ENCODE measurements at places on chromosomes 11 and 22.

DNA sequence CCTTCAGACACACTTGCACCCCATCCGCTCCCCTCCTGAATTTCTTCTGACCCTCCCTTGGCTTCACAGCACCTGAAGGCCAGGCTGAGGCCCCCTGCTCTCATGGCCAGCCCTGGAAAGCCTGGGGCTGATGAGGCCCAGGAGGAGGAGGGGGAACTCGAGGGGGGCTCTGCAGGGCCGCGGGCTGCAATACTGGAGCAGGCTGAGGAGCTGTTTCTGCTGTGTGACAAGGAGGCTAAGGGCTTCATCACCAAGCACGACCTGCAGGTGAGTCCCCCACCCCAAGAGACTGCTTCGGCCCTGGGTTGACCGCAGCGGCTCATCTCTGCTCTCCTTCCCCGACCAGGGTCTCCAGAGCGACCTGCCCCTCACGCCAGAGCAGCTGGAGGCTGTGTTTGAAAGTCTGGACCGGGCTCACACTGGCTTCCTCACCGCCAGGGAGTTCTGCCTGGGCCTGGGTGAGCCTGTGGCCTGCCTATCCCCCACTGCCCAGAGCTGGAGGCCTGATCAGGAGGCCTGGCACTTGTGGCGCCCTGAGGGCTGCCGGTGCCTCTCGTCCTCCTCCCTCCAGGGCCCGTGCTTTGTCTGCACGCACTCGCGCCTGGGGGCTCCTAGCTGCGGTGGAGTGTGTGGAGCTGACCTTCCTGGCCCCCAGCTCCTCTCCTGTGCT, 922 bp downstream of the CRACR2B start:
- DNase-seq: no peak

GRCh38 chr11:62921573-62922188, 518 bp upstream of the CHRM1 start:
- DNase-seq: no peak

- DNase-seq: no peak
Measured at GRCh38 chr22:36541831-36542411, 13.0 kb upstream of the EIF3D start.

DNA sequence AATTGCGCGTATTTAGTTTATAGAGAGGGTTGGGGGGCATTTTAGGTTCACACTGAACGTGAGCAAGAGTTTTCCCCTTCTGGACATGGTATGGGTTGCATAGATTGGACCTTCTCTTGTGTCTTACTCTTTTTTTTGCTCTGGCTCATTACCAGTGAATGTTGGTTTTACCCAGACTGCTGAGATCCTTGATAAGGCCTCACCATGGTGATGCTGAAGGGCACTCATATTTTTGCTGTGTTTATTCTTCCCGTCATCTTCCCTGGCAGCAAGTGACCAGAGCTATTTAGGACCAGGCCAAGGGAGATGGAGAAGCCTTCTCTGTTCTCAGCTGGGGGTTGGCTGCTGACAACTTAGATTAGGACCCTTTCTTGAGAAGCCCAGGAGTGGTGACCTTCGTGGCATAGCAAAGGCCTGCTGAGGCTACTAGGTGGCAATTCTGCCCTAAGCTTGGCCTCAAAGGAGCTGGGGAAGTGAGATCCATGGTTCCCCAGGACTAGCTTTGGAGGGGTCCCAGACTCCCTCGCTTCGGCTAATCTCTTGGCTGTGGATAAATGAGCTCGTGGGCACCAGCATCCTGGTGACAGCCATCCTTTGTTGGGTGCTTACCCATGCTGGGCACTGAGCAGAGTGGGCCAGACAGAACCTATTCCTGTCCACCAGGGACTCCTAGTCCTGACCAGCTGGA, 47.3 kb downstream of the GRIK4 start:
- DNase-seq: no peak

- DNase-seq: no peak
Measured at GRCh38 chr11:134438542-134439537, 26.8 kb upstream of the B3GAT1 start.

- DNase-seq: no peak
Measured at GRCh38 chr22:43867839-43868635, 5.7 kb upstream of the SULT4A1 start.

- no peak for DNase-seq
Measured at GRCh38 chr11:7977232-7977917, 9.8 kb upstream of the EIF3F start.

DNA sequence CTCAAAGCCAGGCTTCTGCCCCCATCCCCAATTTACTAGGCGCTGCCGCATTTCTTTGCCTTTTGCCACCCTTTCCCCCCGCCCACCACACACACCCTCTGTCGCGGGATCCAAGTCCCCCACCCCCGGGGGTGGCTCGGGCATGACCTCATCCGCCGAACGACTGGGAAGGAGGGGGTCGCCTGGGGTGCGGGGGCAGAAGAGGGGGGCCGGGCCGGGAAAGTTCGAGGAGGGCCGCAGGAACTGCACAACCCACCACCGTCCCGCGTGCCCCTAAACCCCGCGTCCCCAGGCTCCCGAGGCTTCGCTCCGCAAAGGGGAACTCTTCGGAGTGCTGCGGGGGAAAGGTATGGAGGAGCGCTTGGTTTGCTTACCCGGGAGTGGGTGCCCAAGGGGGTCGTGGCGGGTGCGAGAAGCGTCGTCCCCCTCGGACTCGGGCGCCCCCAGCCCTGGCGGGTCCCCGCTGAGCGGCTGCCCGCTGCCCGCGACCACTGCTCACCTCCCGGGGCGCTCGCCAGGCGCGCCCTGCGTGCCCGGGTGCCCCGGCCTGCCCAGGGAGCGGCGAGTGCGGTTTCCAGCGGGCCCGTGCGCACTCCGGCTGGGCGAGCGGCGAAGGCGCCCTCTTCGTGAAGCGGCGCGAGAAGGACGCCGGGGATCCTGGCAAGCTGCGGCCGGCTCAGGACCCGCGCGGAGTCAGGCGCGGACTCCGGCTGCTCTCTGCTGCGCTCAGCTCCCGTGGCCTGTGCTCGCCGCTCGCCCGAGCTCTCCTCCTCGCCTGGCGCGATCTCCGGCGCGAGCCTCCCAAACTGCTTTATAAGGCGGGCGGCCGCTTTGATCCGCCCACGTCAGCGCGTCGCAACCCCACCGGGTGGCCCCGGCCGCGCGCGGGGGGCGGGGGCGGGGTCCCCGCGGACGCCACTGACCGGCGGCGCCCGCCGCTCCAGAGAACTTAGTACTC, 4.0 kb upstream of the WNT11 start:
- DNase-seq: no peak

DNA sequence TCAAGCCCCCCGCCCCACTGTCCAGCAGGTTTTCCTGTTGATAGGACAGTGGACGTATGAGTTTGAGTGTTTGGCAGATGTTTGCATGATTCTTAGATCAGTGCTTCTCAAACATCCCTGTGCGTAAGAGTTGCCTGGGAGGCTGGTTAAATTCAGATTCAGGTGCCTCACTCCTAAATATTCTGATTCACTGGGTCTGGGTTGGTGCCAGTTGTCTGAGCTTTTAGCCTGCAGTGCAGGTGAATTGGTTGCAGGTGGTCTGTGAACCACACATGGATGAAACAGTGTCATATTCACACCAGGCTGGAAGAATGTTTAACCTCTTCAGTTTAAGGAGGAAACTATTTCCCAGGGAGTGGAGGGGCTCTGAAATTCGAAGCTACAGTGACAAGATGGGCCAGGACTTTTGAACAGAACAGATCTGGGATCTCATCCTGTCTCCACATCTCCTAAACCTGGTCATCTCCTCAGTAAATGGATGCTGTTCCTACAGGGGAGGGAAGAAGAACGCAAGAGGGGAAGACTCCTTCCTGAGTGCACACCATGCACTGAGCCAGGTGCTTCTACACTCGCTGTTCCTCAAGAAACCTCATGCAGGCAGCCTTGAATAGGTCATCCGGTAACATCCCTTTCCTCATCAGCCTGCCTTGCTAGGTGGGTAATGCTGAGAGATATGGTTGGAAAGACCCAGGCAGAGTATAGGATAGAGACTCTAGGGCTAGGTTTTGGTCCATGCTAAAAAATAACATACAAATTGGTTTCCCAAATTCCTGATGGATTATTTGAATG, 47.8 kb downstream of the TEAD1 start:
- DNase-seq: no peak

GRCh38 chr11:106690923-106691322, 327.4 kb downstream of the GUCY1A2 start:
- no peak for DNase-seq

DNA sequence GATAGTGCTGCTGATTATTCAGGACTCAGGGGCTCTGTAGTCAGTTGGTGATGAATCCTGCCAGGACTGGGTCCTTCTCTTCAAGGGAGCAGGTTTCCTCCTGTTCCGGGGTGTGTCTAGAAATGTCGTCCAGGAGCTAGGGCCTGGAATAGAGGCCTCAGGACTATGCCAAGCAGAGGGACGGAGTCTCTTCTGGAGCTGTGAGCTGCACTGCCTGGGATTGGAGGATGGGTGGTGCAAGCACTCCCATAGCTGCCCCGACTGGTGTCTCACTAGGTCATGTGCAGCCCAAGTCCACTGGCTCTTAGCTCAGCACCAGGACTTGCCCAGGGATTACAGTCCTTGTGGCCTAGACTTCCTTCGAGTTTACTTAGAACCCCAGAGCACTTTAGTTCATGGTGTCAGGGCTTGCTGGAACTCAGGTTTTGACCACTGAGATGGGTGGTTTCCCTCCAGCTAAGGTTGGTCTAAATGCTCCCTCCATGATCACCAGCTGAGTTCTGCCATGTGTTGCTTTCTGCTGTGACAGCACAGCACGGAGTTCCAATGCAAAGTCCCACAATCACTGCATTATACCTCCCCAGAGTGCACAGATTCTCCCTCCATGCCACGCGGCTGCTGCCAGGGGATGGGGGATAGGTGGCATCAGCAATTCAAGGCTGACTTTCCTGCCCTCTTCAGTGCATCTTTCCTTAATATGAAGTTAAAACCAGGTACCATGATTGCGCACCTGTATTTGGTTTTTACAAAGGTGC, 42.6 kb upstream of the SHANK2 start:
- DNase-seq: no peak

DNA sequence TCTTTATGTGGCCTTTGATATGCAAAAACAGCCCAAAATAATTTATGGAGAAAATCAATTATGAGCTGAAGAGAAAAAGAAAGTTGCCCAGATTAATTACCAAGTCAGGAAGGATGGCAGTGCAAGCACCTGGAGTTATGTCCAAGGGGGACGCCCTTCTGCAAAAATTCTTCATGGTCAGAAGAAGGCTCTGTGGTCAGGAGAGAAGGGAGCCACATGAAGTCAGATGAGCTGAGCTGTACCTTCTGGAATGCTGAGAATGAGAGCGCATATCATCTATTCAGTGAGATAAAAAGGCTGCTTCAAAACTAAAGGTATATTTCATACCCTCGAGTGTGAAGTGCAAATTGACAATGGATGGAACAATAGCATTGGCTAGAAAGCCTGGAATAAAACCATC, 607.4 kb downstream of the NTM start:
- DNase-seq: no peak

DNA sequence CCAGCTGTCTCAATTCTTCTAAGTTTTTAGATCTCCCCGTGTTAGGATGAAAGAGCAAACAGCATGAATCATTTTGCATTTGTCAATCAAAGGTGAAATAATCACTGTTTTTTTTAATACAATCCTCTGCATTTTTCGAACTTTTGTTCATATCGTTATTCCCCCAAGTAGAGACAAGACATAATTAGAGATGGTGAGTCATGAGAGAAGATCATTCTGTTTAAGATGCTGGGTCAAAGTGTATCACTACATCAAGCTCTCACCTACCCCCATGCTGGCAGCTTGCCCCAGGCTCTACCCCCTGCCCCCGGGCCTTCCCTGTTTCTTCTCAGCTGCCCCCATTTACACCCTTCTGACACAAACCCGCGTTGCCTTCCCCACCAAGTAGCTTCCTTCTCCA, 30.5 kb upstream of the MYO18B start:
- DNase-seq: no peak

DNA sequence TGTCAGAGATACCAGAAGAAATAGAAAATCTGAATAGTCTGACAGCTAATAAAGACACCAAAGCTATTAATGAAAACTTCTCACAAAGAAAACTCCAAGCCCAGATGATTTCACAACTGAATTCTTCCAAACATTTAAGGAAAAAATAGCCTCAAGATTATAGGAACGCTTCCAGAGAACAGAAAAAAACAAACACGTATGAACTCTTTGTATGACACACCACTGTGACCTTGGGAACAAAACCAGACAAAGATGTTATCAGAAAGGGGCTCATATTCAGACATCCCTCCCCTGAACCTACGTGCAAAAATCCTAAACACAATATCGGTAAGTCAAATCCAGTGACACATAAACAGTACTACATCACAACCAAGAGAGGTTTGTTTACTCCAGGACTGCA, 23.5 kb downstream of the CERK start:
- DNase-seq: no peak

GRCh38 chr11:79212741-79213190, 228.1 kb downstream of the TENM4 start:
- no peak for DNase-seq

DNA sequence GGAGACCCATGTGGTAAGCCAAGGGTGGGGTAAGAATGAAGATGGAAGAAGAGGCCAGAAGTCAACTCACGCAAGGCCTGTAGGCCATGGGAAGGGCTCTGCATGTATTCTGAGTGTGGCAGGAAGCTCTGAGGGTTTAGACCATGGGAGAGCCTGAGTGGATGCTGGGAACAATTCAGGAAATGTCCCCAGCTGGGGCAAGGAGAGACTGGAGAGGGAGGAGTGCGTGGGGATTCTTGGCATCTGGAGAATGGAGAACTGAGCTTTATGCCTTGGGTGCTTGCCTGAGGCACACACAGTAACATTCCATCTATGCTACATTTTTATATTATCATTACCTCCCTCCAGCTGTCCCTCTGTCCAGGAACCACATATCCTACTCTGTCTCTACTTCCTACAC, 50.4 kb upstream of the CD82 start:
- DNase-seq: no peak

DNA sequence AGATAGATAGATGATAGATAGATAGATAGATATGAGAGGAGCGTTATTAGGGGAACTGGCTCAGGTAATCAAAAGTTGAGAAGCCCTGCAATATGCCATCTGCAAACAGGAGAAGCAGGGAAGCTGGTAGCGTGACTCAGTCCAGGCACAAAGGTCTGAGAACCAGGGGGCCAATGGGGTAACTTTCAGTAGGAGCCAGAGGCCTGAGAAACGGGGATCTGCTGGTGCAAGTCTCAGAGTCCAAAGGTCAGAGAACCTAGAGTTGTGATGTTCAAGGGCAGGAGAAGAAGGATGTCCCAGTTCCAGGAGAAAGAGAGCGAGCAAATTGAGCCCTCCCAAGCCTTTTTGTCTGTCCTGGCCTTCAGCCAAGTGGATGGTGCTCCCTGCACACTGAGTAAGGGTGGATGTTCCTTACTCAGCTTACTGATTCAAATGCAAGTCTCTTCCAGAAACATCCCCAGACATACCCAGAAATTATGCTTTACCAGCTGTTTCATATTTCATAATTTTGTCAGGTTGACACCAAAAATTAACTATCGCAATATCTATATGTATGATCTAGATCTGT, 87.8 kb upstream of the SLC22A12 start:
- DNase-seq: no peak

GRCh38 chr11:48005831-48006270, 25.5 kb downstream of the PTPRJ start:
- no peak for DNase-seq

Data from NCI-H524 treated with DMSO at 0.1 percent for 48 hours (cell line).